ENCODE measurements at places on chromosomes 6 and 20. TPM values are rescaled to one million over a fixed set of nuclear protein-coding genes. Genes with fewer than 3 reads are reported as not detected.

DNA sequence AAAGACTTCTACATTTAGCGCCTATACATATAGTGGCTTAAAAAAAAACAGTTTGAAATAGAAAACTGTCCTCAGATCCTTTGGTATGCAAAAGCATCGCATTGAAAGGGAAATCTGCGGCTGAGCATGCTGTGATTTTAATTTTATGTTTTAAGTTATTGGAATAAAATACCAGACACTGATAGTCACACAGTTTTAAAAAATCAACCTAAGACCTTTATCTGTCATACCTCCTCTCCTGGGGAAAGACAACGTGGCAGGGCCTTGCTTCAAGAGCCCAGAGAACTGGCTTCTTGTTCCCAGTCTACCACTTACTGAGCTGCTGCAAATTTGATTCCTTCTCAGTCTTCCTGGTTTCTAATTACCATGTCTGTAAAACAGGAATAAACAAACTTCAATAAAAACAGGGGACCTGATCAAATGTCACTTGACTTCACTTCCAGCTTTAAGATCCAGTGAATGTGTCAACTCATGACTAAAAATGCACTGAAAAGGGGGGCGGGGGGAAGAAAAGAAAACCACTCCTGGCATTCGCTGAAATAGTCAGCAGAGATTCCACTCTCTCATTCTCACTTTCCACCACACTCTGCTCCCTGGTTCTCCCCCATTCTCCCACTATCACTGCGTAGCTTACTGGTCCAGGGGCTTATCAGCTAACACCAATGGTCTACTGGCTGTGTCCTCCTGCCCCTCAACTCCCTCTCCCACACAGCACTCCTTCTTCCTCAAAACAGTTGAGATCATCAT lies 494.7 kb upstream of the MARCKS start:
- no peak for DNase-seq

GRCh38 chr6:21593927-21594415 lies 420 bp downstream of the SOX4 start:
- DNase-seq: peak; percentile 41

GRCh38 chr20:64176551-64176950 lies 12.3 kb downstream of the MYT1 start:
- no peak for DNase-seq

DNA sequence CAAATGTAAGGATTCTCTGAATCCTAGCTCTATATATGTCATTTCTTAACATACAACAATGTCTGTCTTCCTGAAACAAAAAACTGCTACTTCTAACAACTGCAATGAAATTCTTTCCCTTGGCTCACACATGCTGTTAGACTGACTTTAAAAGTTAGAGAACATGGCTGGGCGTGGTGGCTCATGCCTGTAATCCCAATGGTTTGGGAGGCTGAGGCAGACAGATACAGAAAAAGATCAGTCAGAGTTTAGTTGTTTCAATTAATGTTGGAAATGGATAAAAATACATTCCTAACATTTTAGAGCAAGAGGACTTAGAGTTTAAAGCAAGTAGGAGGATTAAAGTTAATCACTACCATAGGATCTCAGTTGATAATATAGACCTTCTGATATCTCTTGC lies 28.7 kb upstream of the KIAA1586 start:
- DNase-seq: no peak

- DNase-seq: no peak
Measured at GRCh38 chr6:93927731-93928130, 508.4 kb upstream of the EPHA7 start.

DNA sequence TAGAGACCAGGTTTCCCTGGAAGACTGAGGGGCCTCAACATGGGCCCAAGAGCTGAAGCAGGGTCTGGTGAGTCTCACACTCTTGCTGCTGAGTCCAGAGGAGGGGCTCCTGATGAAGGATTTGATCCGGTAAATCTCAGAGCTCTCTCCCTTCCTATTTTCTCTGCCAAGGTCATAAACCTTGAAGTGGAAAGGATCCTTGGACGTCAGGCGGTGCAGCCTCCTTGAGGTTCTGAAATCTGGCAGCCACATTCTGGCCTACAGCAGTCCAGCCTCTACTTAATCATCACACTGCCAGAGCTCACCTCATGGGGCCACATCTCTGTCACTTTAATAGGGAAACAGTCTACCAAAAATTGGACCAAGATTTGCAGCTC lies 24.0 kb downstream of the ACSS1 start:
- no peak for DNase-seq

GRCh38 chr6:7907159-7907558 lies 3.4 kb downstream of the TXNDC5 start:
- no peak for DNase-seq

- no peak for DNase-seq
Measured at GRCh38 chr6:161355696-161356095, 81.8 kb upstream of the AGPAT4 start.

GRCh38 chr6:30264743-30265142 lies 51.5 kb upstream of the TRIM26 start:
- DNase-seq: no peak

- peak; percentile 12 for DNase-seq
Measured at GRCh38 chr6:164010441-164011103, 596.1 kb downstream of the QKI start.

- no peak for DNase-seq
Measured at GRCh38 chr20:47137231-47137870, 219.1 kb downstream of the ZMYND8 start.

- no peak for DNase-seq
Measured at GRCh38 chr6:21918666-21919065, 325.1 kb downstream of the SOX4 start.

DNA sequence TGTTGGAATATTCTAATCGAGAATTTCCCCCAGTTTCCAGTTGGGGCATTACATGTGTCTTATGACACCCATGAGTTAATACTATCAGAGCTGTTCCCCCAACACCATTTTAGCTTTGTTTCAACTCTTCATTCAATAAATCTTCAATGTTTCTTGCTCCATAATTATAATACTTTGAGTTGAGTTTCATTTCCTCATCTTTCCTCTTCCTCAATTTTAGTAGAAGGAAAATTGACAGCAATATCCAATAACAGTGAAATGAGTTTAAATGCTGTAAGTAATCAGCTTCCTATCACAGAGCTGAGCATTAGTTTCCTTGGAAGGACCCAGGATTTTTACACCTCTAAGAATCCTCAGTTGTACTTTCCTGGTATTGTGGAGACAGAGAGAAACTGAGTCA lies 1.0 kb upstream of the STMND1 start:
- DNase-seq: no peak

DNA sequence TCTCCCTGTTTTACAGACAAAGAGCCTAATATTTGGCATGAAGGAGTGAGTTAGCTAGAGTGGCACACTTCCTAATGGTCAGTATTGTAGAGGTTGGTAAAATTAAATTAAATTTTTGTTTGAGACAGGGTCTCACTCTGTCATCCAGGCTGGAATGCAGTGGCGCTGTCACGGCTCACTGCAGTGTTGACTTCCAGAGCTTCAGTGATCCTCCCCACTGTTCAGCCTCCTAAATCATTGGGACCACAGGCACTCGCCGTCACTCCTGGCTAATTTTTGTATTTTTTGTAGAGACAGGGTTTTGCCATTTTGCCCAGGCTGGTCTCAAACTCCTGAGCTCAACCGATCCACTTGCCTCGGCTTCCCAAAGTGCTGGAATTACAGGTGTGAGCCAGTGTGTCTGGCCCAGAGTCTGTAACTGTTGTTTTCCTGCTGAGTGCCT lies 70.9 kb downstream of the SCAND1 start:
- DNase-seq: no peak

DNA sequence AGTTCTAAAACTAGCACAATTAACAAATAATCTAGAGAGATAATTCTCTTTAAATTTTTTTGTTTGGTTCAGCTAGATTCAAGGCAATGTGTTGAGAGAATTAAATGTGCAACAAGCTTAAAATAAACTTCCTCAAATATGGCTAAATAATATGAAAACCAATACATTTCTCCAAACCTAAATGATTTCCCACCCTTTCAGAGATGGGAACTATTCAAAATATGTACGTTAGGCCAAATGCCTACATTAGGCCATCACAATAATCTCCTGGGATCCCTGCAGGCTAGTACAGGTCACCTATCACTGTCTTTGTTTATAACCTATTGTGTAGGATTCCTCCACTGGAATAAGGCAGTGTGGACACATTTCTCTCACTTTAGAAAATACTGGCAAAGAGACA lies 1.7 kb downstream of the FAXC start:
- DNase-seq: no peak

DNA sequence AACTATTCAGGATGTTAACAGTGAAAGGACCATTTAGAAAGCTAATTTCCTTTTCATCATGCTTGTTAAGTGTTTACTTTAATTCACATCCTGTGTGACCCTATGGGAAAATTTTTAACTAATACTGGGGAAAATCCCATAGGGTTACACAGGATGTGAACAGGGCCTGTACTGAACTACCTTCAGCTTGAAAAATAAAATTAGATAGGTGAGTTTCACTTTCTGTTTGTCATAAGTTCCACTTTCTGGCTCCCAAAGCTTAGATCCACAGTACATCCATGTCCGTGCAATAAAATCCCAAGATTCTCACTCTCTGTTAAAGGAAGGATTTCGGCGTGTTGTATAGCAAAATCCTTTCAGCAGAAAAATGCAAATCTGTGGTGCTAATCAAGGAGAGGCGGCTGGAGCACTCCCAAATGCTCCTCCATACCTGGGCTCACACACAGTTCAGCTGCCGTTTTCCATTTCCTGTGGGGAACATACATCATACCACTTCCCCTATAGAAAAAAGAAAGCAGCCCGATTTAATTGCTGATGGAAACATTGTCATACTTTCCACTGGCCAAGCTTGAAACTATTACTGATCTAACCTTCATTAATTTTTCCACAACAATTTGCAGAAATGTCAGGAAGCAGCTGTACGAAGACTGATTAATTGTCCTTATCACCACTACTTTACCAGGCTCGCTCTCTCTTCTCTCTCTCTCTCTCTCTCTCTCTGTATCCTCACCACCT lies 125.2 kb downstream of the HIVEP2 start:
- DNase-seq: no peak

DNA sequence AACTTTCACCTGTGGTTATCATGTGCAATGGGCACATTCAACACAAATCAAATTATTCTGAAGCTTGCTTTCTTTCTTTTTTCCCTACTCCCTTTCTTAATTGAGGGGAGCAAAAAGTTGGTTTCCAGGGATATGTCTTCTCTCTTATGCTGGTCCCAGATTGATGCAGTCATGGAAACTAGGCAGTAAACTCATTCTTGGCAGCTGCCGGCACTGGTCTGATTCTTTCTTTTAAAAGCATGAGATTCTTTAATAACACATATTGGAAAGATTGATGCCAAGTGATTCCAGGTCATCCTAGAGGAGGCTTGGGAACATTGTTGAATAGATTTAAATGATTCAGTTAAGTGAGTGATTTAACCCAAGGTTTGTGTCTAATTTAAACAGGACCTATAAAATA lies 29.0 kb downstream of the PTPRA start:
- DNase-seq: no peak

DNA sequence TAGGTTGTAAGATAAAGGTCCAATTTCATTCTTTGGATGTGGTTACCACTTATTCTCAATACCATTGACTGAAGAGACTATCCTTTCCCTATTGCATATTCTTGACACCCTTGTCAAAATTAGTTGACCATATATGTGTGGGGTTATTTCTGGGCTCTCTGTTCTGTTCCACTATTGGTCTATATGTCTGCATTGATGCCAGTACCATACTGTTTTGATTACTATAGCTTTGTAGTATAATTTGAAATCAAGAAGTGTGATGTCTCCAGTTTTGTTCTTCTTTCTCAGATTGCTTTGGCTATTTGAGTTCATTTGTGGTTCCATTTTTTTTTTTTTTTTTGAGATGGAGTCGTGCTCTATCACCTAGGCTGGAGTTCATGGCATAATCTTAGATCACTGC lies 8.1 kb upstream of the LRP11 start:
- DNase-seq: no peak

The POM121L2 gene
- total RNA-seq: not detected

The SLC35D3 gene
- total RNA-seq: not detected

The MARCKS gene
- 380 TPM for total RNA-seq

The ZSWIM1 gene
- total RNA-seq: 17.0 TPM

The INSM1 gene
- 22.6 TPM for total RNA-seq

The FAXC gene
- 26.7 TPM for total RNA-seq

The CASS4 gene
- 0.14 TPM for total RNA-seq

The PPP1R16B gene
- 0.57 TPM for total RNA-seq
